ENCODE measurements at places on chromosomes 16 and 17.

DNA sequence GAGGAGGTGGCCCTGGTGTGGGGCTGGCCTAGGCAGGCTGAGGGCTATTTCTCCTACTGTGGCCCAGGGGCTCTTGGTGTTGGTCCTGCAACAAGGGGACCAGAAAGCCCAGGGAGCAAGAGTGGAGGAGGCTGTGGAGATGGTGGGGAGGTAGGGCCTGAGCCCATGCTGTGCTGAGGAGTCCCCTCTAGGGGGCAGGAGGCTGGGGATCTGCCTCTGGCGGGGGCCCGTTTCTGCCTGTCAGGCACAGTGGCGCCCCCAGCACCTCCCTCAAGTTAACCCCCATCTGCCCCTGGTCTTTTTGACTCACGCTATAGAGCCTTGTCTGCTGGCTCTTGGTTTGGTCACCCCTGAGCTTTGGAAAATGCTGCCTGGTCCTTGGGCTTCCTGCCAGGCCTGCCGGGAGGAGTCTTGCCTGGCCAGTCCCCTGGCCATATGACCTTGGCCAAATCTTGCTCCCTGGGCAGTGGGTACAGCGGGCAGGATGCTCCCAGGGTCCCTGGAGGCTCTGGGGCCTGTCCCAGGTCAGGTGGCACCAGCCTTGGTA is 5.9 kb downstream of the BAIAP2 start:
- DNase-seq, result no peak

- DNase-seq, result no peak
Observed at GRCh38 chr17:7459961-7460545, 15.2 kb downstream of the CHRNB1 start.

- no peak for DNase-seq
Observed at GRCh38 chr16:63239065-63239570, 1202.9 kb upstream of the CDH8 start.

DNA sequence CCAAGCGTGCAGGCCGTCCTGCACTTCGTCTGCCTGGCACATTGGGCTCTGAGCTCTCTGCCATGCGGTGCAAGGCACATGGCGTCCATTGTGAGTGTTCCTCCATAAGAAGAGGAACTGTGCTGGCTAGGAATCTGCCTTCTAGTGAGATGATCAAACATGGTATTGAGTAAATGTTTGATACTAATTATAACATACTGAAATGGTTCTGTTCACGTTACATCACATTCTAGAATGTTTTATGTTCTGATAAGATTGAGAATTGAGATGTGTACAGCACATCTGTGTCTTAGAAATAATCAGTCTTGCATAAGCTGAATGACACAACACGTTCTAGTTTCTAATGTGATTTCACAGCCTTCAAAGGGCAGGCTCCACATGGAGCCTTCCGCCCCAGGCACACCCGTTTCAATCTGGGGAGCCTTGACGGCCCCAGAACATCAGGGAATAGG is 42.9 kb downstream of the USP10 start:
- no peak for DNase-seq

DNA sequence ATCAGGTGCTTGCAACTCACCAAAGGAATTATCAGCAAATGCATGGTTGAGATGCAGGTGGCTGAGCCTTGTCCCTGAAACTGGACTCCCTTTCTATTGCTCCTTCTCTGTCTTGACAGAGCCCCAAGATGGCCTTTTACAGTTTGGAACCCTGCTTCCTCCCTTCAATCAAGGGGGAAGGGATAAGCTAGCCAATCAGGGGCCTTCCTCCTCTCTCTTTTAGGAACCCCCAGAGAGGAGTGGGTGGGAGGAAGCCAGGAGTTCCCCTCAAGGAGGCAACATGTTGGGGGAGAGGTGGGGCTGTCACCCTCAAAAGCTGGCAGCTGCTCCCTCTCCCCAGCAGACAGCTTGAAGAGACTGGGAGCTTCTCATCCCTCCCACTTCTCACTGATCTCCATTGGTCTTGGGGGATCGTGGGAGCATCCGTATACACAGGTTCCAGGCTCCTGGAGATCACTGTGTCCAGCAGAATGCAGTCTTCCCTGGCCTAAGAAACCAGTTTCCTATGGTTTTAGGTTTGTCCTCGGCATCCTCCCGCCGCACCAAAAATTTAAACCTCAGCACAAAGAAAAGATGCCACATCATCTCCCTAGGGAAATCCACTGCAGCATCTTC is 7.2 kb downstream of the RASL10B start:
- DNase-seq, result no peak

DNA sequence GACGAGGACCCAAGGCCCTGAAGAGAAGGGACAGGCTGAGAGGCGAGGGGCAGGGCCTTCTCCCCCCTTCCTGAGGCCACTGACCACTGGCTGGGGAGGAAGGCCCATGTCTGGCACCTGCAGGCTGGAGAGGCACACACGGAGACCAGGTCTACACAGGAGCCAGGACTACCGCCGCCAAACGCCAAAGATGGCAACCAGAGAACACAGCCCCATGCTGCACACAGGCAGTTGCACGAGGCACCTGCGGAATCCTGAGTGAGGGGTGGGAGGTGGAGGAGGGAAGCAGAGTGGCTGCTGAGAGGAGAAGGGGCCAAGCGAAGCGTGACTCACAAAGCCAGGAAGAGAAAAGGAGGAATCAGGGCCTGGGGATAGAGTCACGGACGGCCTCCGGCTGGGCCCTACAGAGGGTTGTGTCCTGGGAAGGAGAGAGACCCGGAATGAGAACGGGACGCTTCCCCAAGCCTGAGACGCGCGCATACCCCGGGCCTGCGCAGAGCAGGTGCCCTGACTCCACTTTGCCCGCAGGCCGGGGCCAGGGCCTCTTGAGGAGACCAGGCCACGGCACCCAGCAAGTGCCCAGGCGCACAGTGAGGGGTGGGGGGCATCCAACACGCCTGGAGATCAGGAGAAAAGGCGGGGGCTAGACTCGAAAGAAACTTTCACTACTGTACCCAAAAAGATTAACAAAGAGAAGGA is 28.7 kb upstream of the C16orf95 start:
- no peak for DNase-seq

DNA sequence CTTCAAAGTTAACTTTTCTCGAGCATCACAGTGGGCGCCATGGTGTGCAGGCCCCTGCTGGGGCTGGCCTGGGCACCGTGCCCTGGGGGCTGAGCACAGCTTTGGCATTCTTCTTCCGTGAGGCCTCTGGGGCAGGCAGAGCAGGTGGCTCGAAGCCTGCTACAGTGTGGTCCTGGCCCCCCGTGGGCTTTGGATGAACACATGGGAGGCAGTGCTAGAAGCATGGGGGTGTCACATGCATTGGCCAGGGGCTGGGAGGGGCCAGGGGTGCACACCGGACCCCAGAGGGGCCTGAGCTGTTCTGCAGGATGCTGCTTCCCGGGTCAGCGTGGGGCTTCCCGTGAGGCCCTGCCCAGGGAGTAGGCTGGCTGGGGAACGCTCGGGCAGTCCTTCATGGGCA is 12.1 kb upstream of the C16orf74 start:
- DNase-seq, result no peak

DNA sequence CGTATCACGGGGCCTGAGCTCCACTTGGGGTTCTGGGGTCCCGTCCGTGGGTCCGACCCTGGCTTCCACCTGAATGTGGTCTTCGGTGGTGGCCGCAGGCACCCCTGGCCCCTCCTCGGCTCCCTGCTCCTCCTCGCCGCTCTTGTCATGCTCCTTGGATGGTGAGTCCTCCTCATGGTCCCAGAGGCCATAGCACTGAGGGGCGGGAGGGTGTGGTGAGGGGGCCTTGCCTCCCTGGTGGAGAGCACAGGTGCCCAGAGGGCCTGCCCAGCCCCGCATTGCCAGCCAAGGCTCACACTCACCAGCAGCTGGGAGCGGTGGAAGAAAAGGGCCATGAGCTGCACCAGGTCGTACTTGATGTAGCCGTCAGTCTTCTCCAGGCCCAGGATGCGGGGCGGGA is 14.9 kb downstream of the CTU2 start:
- no peak for DNase-seq

DNA sequence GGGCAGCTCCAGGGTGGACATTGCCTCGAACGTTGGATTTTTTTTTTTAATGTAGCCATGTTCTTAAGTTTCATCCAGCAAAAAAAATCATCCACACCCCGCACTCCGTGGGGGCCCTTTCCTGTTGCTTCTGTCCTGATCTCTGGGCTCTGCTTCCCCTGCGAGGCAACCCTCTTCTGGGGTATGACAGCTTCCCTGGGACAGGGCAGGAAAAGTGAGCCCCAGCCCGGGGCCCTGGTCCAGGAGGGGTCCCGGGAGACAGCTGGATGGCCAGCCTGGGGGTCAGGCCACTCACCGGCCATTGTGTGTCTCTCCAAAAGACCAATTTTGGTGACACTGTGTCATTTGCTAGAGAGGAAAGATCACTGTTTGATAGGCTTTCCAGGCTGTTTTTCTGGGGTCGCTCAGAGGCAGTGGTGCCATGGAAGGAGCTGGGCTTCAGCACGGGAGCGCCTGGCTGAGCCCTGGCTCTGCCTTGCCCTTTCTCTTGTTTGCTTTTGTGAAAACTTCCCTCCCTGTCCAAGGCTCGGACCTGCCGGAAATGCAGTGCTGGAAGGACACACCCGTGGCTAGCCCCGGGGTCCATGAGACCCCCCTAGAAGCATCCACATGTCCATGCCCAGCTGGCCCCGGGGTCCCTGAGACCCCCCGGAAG is 41.0 kb upstream of the CHMP6 start:
- no peak for DNase-seq

DNA sequence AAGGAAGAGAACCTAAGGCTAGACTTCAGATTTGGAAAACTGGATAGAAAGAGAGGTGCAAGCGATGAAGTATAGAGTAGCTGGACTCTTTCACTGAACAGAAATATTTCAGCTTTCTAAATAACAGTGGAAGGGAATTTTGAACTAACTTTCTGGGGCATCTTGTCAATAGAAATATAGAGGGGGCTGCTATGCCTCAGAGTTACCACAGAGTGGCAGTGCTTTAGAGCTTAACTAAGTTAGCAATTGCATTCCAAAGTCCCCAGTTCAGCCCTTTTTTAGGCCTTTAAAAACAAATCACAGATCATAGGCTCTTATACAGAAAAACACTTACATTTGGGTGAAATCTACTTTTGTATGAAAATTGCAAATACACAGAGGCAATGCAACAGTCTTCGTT is 154.2 kb upstream of the CDH8 start:
- DNase-seq, result no peak

- no peak for DNase-seq
Observed at GRCh38 chr16:53896722-53897121, 192.8 kb downstream of the FTO start.

DNA sequence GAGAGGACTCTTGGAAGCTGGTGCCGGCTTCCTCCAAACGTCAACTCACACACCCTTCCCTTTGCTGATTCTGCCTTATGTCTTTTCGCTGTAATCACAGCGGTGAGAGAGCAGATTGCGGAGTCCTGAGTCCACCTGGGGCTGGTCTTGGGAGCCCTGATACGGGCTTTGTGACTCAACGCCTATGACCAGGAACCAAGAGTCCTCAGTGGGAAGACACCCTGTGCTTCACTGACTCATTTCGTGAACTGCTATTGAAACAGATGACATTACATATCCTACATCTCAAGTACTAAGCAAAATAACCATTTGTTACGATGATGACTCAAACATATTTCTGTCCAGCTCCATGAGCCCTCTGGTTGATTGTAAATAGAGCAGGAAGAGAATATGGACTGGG is 90.7 kb upstream of the CREBBP start:
- no peak for DNase-seq

- DNase-seq, result no peak
Observed at GRCh38 chr16:9755081-9755480, 427.1 kb downstream of the GRIN2A start.

- no peak for DNase-seq
Observed at GRCh38 chr16:84834403-84834772, 14.6 kb downstream of the CRISPLD2 start.

DNA sequence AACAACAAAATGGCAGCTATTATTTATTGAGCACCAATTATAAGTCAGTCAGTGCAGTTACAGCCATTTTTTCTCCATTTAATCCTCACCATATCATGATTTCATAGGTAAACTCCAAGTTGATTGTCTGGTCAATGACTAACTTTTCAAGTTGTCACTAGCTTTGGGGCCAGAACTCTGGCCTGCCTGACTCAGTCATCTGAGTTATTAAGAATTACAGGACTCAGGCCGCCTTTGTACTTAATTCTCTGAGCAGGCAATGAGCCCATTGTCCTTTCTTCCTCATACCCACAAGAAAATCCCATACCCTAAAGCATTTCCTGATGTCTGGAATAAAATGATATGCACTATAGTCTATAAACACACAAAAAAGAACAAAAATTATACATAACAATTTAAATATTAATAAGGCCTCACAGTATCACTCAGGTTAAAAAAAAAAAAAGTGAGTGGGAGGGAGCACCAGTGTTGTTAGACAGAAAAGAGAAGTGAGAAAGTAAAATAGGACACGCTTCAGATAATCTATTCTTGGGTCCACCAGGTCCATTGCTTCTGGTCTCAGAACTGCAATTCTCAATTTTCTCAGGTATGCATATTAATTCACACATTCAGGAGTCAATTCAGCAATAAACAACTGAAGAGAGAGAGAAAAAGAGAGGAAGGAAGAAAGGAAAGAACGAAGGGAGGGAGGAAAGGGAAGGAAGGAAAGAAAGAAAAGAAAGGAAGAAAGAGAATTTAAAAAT is 70.2 kb downstream of the SPAG9 start:
- no peak for DNase-seq

- DNase-seq, result no peak
Observed at GRCh38 chr17:20187049-20187448, 177.9 kb downstream of the SPECC1 start.

GRCh38 chr17:32298298-32298697 is 32.7 kb downstream of the RHBDL3 start:
- no peak for DNase-seq

DNA sequence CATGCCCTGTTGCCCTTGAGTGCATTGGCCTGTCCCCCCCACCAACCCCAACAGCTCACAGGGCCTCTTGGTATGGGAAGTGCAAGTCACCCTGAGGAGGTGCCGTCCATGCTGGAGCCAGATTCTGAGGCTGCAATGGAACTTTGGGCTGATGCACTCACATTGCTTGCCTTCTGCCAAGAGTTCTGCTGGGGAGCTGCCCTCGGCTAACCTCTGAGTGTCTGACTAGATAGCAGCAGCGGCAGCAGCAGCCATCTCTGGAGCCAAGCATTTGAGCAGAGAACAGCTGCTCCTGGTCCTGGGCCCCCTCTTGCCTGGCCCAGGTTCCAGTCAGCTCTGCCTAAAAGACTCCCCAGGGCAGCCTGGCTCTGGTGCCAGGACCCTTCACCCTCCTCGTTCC is 61.5 kb downstream of the GNAO1 start:
- no peak for DNase-seq

- no peak for DNase-seq
Observed at GRCh38 chr16:10812312-10813098, 6.1 kb downstream of the TVP23A start.

GRCh38 chr17:57515662-57516211 is 229.4 kb downstream of the CCDC182 start:
- DNase-seq, result no peak

GRCh38 chr17:56497132-56497531 is 96.4 kb upstream of the NOG start:
- DNase-seq, result no peak

GRCh38 chr16:3879258-3879886 is 1.1 kb downstream of the CREBBP start:
- no peak for DNase-seq

- no peak for DNase-seq
Observed at GRCh38 chr17:71502443-71502842, 618.4 kb upstream of the SOX9 start.
